ENCODE measurements at places on chromosomes 7 and 10. TPM values are rescaled to one million over a fixed set of nuclear protein-coding genes. Genes with fewer than 3 reads are reported as not detected.

NPM3 gene
- total RNA-seq: 47.2 TPM

DNA sequence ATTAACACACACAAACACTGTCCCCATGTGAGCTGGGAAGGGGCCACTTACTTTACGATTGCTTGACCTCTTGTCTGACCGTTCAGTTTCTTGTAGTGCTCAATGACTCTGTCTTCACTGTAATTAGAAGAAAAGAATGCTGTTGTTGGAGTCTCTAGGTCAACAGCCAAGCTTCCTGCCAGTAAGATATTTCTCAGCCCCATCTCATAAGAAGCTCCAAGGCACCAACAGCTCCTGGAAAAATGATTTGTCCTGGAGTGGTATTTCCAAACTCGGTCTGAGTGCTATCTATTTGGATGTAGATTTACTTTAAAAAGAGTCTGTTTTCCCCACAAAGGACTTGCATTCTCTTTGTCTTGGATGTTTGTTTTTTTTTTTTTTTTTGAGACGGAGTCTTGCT lies 153.7 kb downstream of the PRPF18 start:
- no peak for DNase-seq

DNA sequence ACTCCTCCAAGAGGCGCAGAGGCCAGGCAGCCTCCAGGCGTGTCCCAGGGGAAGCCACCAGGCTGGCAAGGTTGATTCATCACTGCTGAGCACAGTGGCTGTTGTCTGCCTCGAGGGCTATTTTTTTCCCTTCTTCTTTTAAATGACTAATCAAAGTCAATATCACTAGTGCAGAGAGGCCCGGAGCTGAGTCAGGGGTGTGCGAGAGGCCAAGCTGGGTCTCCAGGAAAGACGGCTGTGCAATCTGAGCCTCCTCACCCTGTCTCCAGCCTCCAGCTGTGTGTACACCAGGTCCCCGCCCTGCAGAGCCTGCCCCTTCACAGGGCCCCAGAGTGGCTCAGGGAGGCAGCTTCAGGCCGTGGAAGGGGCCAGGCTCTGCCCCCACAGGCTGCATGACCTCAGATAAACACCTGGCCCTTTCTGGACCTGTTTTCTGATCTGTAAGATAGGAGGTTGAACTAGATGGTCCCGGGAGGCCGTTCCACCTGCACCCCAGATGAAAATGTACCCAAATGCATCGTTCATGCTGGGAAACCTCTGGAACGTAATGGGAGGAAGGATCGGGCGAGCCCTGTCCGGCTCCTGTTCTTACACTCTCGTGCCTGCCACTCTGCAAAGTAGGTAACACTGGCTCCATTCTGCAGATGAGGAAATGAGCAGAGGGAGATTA lies 3.7 kb downstream of the STX1A start:
- no peak for DNase-seq

NKX2-3 gene
- total RNA-seq: not detected

DNA sequence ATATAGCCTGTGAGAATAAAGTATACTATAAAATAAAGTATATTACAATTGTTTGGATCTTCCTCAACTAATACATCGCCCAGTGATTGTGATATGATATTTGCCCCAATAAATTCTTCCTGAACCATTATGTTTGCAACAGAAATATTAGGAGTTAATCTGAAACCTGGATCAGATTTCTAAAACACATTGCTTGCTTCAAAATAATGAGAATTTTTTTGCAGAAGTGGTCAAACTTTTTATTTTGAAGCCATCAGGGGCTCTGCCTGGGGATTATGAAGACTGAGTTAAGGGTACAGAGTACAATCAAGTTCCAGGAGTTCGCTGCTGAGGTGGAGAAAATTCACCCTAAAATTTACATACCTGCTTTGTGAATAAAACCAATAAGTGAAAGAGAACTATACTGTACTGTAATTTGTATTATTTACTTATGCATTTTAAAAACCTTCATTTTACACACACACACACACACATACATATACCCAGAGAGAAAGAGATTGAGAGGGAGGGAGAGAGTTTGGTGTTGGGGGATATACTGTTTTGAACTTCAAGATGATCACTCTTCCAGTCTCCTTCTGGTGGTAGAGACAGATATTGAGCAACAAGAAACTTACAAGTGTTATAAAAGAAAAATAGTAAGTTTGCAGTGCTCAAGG lies 91.9 kb downstream of the CPED1 start:
- no peak for DNase-seq

SH2D4B gene
- 0.07 TPM for total RNA-seq

GRCh38 chr10:95295031-95295755 lies 4.4 kb upstream of the PDLIM1 start:
- DNase-seq: no peak

- DNase-seq: no peak
Observed at GRCh38 chr7:964401-965231, 10.1 kb upstream of the ADAP1 start.

ANXA8 gene
- total RNA-seq: 2.0 TPM

DNA sequence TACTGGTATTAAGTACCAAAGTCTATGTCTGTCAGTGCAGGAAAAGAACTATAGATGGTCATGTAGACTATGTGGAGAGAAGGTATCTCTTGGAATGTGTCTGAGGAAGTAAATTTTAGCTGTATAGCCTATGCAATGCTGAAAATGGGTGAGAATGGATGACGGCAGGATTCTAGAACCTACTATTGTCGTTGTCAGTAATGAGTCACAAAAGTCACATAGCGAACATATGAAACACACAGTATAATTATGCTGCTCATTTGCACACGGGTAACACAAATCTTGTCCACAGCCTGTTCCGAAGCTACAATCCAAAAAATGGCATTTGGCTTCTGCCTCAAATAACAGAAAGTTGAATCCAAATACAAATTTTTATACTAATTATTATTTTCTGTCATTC lies 33.6 kb upstream of the KMT2E start:
- no peak for DNase-seq

DNA sequence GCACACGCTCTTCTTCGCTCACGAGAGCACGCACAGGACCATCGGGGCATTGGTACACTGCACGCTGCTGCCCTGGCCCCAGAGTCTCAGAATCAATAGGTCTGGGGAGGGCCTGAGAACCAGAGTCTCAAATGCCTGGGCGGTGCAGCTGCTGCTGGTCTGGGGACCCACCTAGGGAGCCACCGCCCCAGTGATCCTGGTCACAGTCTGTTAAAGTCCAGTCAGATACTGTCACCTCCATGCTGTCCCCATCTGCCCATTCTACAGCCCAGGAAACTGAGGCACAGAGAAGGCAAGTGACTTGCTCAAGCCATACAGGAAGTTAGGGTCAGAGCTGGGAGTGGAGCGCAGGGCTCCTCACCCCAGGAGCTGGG lies 38.0 kb downstream of the ZCCHC24 start:
- no peak for DNase-seq

- DNase-seq: no peak
Observed at GRCh38 chr7:38060637-38061036, 117.4 kb upstream of the STARD3NL start.

- DNase-seq: no peak
Observed at GRCh38 chr7:106216517-106216922, 68.3 kb downstream of the NAMPT start.

FRAT1 gene
- 4.7 TPM for total RNA-seq

DNA sequence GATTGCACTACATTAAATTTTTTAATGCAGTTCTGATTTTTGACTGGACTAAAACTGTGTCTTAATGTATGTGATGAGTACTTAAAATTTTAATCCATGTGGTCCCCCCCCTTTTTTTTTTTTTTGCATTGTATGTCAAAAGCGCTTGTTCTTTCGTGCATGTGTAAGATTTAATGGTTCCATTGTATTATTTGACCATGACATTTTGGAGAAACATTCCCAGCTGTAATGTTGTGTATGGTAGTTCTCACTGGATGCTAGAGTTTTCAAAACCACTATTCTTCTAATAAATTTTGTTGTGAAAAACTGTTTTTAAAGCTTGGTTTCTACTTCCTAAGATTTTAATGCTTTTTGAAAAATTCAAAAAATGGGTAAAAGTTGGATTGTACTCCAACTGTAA lies 132.0 kb downstream of the LCOR start:
- DNase-seq: no peak

- no peak for DNase-seq
Observed at GRCh38 chr7:112484671-112485167, 3.9 kb downstream of the LSMEM1 start.

DNA sequence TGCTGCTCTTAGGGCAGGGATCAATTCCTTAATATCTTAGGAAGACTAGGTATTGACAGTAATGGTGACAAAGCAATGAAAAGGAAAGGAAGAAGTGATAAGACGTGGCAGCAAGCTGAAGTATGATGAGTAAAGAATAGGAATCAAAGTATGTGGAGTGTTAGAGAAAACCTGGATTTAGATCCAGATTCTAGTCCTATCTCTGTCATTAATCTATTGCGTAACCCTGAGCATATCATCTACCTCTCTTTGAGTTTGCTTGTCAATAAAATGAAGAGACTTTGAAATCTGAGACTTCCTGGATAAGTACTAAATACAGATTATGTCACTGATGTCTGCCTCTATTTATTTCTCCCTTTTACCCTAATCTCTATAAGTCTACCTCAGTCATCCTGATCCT lies 89.2 kb downstream of the PTEN start:
- DNase-seq: no peak

DNA sequence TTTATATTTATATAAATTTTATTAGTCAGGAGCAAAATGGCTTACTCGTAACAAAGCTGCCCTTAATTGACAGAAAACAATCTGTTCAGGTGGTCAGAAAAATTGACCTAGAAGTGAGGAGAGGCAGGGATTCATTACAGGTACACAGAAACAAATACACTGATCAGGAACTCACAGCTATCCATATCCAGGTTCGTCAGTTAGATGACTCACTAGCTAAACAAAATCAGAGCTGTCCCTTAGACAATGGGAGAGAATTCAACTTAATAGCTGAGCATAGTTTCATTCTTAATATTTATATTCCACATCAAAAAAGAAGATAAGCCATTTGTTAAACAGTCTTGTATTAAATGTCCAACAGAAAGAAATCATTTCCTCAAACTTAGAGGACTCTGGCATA lies 41.7 kb downstream of the HYCC1 start:
- DNase-seq: no peak

DNA sequence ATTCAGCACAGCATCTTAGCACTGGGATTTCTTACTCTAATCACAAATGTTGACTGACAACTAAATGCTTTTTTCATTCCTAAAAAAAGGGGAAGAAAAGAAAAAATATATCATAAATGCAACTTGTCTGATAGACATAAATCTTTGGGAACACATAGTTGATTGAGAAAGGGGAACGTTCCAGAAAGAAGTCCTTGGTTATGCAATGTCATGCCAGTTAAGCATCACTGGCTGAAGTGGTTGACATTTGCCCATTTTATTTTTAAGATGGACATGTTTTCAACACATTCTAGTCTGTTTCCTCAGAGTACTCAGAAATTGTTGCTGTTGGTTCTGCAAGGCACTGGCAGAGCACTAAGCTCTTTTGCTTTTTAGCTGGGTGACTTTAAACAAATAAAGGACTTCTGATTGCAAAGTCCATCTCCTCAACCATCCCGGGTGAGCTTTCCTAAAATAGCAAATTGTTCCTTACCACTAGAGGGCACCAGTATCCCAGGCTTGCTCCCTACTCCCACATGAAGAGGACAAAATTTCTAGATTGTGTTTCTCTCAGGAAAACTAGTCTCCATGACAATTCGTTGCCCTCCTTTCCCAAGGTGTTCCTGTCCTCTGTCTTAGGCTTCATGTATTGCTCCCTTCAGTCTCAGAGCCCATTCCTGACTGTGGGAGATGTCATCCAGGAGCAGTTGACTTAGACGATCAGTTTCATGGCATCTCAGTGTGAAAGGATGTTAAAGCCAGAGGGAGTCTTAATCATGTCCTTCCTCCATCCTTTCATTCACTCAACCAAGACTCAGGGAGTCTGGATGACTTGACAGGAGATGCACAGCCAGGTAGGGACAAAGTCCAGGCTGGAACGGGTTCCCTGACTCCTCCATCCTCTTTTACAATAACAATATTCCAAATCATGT lies 23.9 kb downstream of the OPALIN start:
- DNase-seq: no peak

DNA sequence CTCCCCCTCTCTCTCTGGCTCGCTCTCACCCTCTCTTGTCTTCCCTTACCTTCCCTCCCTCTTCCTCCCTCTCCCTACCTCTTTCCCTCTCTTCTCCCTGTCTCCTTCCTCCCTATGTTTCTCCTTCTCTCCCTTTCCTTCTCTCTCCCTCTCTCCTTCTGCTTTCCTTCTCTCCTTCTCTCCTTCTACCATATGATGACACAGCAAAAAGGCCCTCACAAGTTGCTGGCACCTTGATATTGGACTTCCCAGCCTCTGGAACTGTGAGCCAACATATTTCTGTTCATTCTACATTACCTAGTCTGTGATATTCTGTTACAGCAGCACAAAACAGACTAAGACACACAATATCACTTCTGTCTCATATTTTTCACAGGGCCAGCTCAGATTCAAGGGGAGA lies 135.0 kb downstream of the ADAM22 start:
- no peak for DNase-seq

GRCh38 chr7:96452146-96452545 lies 130.2 kb upstream of the SLC25A13 start:
- no peak for DNase-seq

DNA sequence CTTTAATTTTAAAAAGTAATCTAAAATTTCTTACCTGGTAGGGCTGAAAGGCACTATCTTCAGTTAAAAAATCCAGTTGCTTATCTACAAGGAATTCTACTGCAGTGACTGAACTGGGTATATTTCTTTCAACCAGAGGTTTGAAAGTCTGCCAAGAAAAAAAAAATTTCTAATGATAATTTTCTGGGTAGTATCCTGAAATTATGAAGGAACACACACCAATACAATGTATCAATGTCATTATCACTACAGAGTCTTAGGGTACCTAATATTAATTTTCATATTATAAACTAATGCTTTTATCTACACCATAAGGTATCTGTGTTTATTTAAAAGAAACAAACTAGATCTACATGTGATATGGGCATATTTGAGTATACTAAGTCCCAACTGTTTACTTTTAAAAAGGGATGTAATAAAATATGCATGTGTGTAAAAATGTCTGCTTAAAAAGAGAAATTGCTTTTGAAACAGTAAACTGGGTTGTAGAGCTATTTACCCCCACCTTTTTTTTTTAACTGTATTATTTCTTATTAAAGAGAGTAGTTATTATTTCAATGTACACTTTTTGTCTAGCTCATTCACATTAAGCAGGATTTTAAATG lies 131.6 kb downstream of the NRBF2 start:
- DNase-seq: no peak

MKI67 gene
- 40.5 TPM for total RNA-seq
